ENCODE measurements at places on chromosomes 3 and 15. TPM values are rescaled to one million over a fixed set of nuclear protein-coding genes. Genes with fewer than 3 reads are reported as not detected.

Gene ITIH4
- total RNA-seq, result 0.25 TPM

Gene BTBD1
- 59.6 TPM for total RNA-seq

Gene TNFSF10
- total RNA-seq, result 0.14 TPM

Gene C3orf22
- not detected for total RNA-seq

Gene CPLX3
- total RNA-seq, result not detected

Measured in A549 treated with dexamethasone at 1 μM for 4 hours (cell line).